ENCODE measurements at places on chromosomes 3 and 15.

- DNase-seq = no peak
Observed at GRCh38 chr15:61994216-61994615, 66.0 kb downstream of the VPS13C start.

DNA sequence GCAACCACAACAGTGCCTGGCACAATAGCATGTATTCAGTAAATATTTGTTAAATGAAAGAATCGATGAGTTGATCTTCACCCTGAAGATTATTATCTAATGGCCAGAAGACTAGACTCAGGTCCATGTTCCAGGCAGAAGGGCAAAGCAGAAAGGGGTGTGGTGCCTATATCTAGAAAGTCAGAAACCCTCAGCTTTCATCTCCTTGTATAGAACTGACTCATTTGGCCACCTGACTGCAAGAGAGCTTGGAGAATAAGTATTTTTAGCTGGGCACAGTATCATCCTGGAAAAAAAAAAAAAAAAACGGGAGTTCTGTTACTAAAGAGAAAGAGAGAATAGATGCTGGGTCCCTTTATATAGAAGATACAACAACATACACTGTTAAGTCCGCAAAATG lies 69.7 kb upstream of the SPRED1 start:
- DNase-seq = no peak

DNA sequence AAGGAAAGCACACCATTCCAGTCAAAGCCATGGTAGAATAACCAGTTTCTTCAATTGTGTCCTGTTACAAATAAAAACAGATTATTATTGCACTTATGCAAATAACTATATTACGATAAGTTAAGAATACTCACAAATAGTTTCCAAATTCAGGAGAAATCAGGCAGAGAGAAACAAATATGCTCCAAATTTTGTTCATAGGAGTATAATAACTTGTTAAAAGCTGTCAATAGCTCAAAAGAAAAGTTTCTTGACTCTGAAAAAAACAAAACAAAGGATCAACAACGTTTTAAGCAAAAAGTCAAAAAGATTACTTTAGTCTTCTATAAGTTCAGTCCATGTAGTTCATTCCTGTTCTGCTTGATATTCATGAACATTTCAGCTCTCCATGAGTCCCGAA lies 59.7 kb upstream of the BDH1 start:
- DNase-seq = no peak

DNA sequence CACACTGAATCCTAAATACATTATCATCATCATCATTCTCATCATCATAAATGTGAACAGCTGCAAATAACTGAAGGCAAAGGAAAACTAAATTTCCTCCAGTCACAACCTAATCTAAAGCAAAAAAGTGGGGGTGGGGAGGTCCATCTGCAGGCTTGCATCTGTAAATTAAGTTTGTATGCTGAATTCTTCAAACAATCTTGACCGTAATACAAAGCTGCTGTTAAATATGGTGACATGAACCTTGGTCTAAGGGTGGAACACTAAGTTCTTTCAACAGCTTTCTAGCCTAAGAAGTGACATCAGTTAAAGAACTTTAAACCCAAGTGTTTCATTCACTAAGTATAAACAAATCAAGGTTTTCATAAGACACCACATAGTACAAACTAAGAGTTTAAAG lies 4.3 kb downstream of the LRRFIP2 start:
- DNase-seq = no peak

DNA sequence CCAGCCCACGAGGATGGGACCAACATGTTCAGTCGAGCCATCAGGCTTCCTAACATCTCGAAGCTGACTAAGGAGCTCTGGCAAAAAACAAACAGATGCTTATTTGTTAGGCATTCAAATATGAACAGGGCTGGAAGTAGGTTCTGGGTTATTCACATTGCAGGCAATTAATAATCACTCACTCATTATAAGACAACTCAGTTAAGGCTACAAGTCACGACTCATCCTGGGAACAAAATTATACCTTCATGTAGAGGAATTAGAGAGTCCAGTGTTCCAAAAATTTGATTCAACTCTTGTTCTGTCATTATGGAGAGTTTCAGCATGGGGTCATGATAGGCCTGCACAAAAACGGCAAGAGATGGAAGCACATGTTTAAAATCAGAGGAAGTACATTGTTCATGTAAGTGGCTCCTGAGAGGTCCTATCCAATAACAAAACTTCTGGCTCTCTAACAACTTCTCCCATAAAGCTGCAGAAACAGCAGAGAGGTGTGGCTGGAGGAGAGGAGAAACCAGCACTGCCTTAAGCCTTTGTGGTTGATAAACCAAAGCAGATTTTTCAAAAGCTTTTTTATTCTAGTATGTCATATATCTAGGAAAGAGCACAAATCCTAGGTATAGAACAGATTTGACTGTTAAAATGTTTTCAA lies 50.6 kb downstream of the ARHGEF3 start:
- DNase-seq = no peak

- DNase-seq = no peak
Observed at GRCh38 chr3:127027811-127028548, 45.1 kb downstream of the PLXNA1 start.

- no peak for DNase-seq
Observed at GRCh38 chr3:134066158-134066541, 36.4 kb upstream of the SLCO2A1 start.

GRCh38 chr3:152405915-152406802 lies 137.4 kb downstream of the MBNL1 start:
- peak; percentile 69 for DNase-seq

GRCh38 chr3:78130741-78131290 lies 1090.9 kb downstream of the ROBO2 start:
- DNase-seq = no peak

- DNase-seq = no peak
Observed at GRCh38 chr3:157906627-157907026, 199.6 kb downstream of the SHOX2 start.

DNA sequence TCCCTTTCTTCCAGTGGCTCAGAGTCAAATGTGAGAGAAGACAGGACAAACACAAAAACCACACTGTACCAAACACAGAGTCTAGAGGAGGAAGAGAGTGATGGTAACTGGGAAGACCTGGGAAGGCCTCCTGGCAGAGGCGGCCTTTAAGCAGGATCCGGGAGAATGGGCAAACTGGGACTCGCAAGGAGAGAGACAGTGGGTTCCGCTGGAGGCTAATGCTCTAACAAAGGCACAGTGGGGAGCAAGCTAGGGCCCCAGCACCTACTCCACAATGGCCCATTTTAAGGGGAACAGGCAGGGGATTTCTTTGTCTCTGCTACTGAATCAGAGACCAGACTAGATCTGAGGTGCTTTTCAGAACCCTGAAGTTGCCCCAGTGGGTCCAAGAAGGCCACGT lies 81.4 kb upstream of the HES1 start:
- no peak for DNase-seq

DNA sequence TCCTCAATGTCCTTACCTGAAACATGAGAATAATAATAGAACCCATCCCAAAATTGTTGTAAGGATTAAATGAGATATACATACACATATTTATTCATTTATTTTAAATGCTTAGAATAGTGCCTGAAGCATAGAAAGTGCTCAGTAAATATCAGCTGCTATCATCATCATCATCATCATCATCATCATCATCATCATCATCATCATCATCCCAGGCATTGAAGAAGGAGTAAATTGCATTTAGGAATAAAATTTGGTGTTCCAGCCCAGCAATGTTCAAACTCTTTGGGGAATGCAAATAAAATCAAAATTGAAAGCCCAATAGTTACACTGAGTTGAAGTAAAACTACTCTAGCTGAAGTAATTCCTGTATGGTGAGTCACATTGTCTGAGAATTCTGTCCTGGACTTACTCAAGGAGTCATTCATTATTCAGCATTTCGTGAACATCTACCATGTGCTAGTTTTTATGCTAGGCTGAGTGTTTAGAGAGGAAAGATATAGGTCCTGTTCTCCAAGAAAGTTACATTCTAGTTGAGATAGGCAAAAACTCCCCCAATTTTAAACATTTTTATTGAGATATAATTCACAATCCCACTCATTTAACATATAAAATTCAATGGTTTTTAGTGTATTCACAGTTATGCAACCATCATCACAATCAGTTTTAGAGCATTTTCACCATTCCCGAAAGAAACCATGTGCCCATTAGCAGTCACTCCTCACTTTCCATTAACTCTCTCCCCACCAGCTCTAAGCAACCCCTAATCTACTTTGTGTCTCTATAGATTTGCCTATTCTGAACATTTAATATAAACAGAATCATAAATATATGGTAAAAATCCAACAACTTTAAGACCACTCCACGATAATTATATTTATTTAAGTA lies 107.2 kb downstream of the FRMD5 start:
- peak; percentile 51 for DNase-seq

DNA sequence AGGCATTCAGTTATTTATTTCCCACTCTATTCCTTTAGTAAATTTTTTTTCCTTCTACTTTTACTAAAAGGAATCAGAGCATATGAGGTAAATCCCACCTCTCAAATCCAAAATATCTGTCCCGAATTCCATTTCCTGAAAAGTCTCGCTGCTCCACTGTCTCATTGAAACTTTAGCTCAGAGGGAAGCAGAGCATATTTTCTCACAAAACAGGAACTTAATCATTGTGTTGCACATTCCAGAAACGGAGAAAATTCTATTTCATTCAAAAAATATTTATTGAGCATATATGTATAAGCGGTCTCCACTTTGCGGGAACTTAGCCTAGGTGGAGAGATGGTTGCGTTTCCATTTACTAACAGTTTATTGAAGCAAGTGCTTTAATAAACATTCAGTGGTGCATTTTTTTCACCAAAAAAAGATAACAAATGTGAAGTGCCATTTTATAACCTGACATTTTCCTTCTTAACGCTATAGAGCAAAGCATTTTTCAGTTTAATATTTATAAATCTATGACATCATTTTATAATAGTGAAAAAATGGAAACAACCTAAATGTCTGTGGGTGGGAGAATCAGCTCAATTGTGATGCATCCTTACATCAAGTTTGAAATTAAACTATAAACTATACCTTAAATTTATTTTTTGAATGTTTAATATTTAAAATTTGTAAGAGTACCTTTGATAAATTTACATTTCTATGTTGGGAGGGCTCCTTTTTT lies 67.2 kb upstream of the CSTA start:
- DNase-seq = no peak
